CD8-positive, alpha-beta memory T cell (primary cell): ENCODE measurements at places on chromosomes 11 and 22. TPM values are rescaled to one million over a fixed set of nuclear protein-coding genes. Genes with fewer than 3 reads are reported as not detected.

The GRM5 gene
- total RNA-seq: not detected

The MMP8 gene
- not detected for total RNA-seq

The MUC2 gene
- not detected for total RNA-seq

The EXPH5 gene
- total RNA-seq: 0.89 TPM
